ENCODE measurements at places on chromosomes 3 and 15. TPM values are rescaled to one million over a fixed set of nuclear protein-coding genes. Genes with fewer than 3 reads are reported as not detected.

- peak overlapping the region; percentile 87 for H3K4me3 ChIP-seq
- H3K4me1 ChIP-seq = peaks cover 50% of the 10 kb centered on the region
- peak; percentile 72 for DNase-seq
- H3K27ac ChIP-seq = peak overlapping the region; percentile 90
- peaks cover 39% of the 10 kb centered on the region for H3K36me3 ChIP-seq
Measured at GRCh38 chr15:90388462-90389380, 679 bp downstream of the IQGAP1 start.

DNA sequence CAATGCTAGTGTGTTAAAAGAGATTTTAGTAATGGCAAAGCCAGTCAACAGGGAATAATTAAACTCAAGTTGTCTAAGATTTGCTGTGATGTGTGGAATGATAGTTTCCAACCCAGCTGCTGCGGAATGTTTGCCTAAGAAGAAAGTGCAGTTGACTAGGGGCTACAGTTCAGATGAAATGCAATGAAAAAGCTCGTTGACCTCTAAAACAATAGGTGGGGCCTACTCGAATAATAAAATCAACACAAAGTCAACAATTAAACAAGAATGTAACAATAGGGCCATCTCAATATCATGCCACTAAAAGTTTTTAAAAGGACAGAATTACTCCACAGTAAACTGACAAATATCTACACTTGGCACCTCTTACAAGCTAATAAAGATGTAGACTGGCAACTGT is 484.2 kb downstream of the MECOM start:
- DNase-seq = no peak
- no peak overlapping the region for H3K27ac ChIP-seq
- H3K27me3 ChIP-seq = no peaks in the 10 kb centered on the region
- no peaks in the 10 kb centered on the region for H3K4me1 ChIP-seq
- no peaks in the 10 kb centered on the region for H3K36me3 ChIP-seq

GRCh38 chr3:181901626-181902025 is 189.9 kb downstream of the SOX2 start:
- no peak for DNase-seq
- no peaks in the 10 kb centered on the region for H3K27me3 ChIP-seq
- no peaks in the 10 kb centered on the region for H3K36me3 ChIP-seq
- no peak overlapping the region for H3K27ac ChIP-seq

Gene CCRL2
- total RNA-seq = 1.0 TPM

Gene OR5H6
- total RNA-seq = not detected

Gene FBXO40
- not detected for total RNA-seq

DNA sequence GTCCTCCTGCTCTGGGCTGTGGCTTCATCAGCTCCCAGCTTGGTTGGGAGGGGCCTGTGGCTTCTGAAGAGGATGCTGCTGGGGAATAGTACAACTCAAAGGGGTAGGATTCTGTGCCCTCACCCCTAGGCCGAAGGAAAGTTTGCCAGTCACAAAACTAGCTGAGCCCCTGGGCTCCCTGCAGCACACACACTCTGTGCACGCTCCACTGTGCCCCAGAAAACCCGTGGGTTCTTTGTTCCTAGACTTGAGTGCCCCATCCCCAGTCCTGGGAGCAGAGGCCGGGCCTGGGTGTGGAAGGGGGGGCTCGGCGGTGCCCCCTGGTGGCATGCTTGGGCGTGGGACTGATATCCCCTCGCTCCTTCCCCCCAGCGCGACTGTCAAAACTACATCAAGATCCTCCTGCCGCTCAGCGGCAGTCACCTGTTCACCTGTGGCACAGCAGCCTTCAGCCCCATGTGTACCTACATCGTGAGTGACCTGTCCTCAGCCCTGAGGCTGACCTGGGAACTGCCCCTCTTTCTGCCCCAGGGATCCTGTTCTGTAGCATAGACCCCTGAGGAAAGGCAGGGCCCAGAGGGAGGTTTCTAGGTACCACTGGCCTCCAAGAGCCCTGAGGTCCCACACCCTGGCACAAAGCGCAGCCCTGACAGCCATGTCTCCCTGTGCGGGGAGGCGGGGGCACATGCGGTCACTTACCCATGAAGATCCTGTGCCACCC is 14.2 kb downstream of the CIB1 start:
- no peaks in the 10 kb centered on the region for H3K27me3 ChIP-seq
- H3K4me3 ChIP-seq = no peak overlapping the region
- no peak overlapping the region for H3K27ac ChIP-seq
- peak; percentile 76 for DNase-seq
- H3K36me3 ChIP-seq = peaks cover 3% of the 10 kb centered on the region
- peaks cover 2% of the 10 kb centered on the region for H3K4me1 ChIP-seq

DNA sequence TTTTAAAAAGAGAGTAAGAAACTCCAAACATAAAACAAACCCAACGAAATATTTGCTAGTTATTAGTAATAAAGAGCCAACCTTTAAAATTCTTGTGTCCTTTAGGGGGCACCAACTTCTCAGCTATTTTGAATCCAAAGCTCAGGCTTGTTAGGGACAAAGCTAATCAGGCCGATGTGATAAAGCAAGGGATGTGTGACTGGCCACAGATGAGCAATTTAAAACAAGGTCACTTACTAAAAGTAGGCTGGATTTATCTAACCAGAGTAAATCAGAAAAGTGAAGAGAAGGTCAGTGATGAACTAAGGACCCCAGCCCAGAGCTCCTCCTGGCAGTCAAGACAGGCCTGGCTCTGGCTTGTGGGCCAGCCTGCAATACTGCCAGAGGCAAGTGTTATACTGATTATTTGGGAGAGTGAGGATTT is 108.5 kb downstream of the CYP19A1 start:
- H3K4me3 ChIP-seq = no peak overlapping the region
- no peak overlapping the region for H3K27ac ChIP-seq
- H3K27me3 ChIP-seq = peaks cover 12% of the 10 kb centered on the region
- DNase-seq = no peak

DNA sequence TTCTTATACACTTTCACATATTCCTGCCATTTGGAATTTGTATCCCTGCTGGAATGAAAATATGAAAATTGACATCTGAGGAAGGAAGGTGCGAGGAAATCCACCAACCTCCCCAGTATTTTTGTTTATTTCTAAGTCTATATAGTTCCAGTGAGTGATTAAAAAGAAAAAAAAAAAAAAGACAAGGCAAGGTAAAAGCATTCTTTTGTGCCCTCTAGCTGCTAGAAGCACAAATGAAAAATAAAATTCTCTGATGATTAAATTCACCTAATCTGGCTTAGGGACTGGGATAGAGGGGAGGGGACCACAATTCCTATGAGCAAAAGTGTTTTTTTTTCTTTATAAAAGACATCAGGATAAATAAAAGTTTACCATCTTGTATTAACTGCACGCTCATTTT is 370.9 kb downstream of the NR2F2 start:
- no peak for DNase-seq
- no peak overlapping the region for H3K4me3 ChIP-seq
- no peaks in the 10 kb centered on the region for H3K27me3 ChIP-seq
- no peaks in the 10 kb centered on the region for H3K36me3 ChIP-seq

- DNase-seq = no peak
- no peaks in the 10 kb centered on the region for H3K27me3 ChIP-seq
- no peak overlapping the region for H3K4me3 ChIP-seq
- no peak overlapping the region for H3K27ac ChIP-seq
Measured at GRCh38 chr15:58669108-58669507, 80.4 kb downstream of the ADAM10 start.

Gene SLC9A9
- 1.4 TPM for total RNA-seq

DNA sequence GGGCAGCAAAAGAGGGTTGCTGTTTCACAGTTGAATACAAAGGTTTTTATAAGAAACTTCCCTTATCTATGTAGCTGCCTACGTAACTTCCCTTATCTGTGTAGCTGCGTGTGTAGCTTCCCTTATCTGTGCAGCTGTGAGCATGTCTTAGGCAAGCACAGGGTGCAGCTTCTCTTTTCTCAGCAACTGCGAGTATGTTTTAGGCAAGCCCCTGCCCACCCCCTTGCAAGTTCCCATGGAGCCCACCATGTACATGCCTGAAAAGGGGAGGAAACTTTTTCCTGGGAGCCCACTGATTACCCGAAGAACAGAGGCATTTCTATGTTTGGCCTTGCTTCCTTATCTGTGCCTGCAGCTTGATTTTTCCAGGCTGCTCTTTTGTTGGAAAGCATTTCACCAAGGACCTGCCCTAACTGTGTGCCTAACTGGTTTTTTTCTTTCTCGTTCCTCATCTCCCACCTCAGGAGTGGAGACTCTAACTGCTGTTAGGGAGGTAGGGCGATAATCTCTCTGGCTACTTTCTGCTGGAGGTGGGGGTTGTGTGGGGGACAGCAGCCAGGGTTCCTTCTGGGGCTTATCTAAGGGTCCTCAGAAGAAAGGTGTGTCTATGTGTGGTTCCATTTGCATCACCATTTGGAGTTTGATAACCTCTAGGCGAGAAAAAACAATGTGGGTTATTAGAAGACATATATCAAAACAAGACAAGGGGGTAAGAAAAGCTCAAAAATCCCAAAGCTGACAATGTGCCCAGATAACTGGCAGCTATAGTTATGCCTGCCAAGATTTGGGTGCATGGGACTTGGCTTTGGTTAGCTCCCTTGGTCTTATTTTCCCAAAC is 26.0 kb downstream of the SORD start:
- H3K27me3 ChIP-seq = no peaks in the 10 kb centered on the region
- no peak overlapping the region for H3K27ac ChIP-seq
- H3K36me3 ChIP-seq = peaks cover 59% of the 10 kb centered on the region
- H3K4me3 ChIP-seq = no peak overlapping the region
- H3K4me1 ChIP-seq = no peaks in the 10 kb centered on the region
- no peak for DNase-seq

- H3K27ac ChIP-seq = no peak overlapping the region
- H3K4me1 ChIP-seq = peaks cover 27% of the 10 kb centered on the region
- peaks cover 3% of the 10 kb centered on the region for H3K36me3 ChIP-seq
- no peak overlapping the region for H3K4me3 ChIP-seq
- no peaks in the 10 kb centered on the region for H3K27me3 ChIP-seq
Measured at GRCh38 chr3:9930804-9931418, 2.7 kb upstream of the CRELD1 start.

GRCh38 chr3:97232393-97233034 is 418.1 kb downstream of the EPHA6 start:
- H3K4me3 ChIP-seq = no peak overlapping the region
- H3K27me3 ChIP-seq = no peaks in the 10 kb centered on the region
- DNase-seq = no peak

DNA sequence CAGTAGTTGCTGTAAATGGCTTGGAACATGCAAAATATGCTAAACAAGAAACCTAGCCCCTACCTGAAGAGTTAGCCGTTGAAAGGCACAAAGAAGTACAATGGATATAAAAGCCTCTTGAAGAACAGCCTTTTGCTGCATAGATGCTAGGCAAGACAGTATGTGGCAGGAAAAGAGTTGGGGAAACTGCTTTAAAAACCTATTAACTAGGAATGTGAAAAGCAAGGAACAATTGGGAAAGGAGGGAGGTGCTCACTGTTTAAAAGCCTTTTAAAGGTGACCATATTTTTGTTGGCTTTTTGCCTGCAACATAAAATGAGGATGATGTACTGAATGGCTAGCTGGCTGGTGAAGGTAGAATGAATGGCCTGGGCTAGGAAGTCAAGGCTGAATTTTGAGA is 24.5 kb upstream of the SOX2 start:
- DNase-seq = no peak
- peaks cover 32% of the 10 kb centered on the region for H3K27me3 ChIP-seq
- no peaks in the 10 kb centered on the region for H3K4me1 ChIP-seq
- no peaks in the 10 kb centered on the region for H3K36me3 ChIP-seq
- H3K4me3 ChIP-seq = no peak overlapping the region
- H3K27ac ChIP-seq = no peak overlapping the region

GRCh38 chr15:36363335-36363734 is 216.1 kb upstream of the CDIN1 start:
- H3K4me1 ChIP-seq = no peaks in the 10 kb centered on the region
- no peak overlapping the region for H3K27ac ChIP-seq
- DNase-seq = no peak
- H3K27me3 ChIP-seq = no peaks in the 10 kb centered on the region
- H3K36me3 ChIP-seq = no peaks in the 10 kb centered on the region

- DNase-seq = peak; percentile 71
- peaks cover 48% of the 10 kb centered on the region for H3K36me3 ChIP-seq
- H3K27ac ChIP-seq = peak overlapping the region; percentile 97
- H3K27me3 ChIP-seq = no peaks in the 10 kb centered on the region
- peak overlapping the region; percentile 87 for H3K4me3 ChIP-seq
Measured at GRCh38 chr15:31346367-31347066, 19.9 kb downstream of the KLF13 start.

DNA sequence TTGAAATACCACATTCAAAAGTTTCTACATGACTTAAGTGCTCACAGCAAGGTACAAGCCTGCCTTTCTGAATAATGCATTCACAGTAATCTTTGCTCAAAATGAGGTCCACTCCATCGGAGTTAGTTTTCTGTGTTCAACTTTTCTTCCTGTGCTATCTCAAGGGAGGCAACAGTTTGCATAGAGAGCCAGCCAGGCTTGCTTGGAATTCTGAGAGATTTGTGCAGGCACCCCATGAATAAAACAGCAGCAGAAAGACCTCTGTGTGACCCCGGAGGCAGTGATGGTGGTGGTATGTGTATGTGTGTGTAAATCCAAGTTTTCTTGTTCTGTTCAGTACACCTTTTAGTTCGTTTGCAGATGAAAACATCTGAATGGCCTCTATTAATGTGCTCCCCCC is 124.0 kb downstream of the ADAMTS9 start:
- no peak overlapping the region for H3K27ac ChIP-seq
- no peaks in the 10 kb centered on the region for H3K36me3 ChIP-seq
- no peaks in the 10 kb centered on the region for H3K4me1 ChIP-seq
- DNase-seq = no peak

Gene PARP6
- 41.4 TPM for total RNA-seq

GRCh38 chr3:127197300-127198189 is 4.6 kb downstream of the PRR23E start:
- no peaks in the 10 kb centered on the region for H3K4me1 ChIP-seq
- no peak overlapping the region for H3K4me3 ChIP-seq
- no peak for DNase-seq
- H3K36me3 ChIP-seq = no peaks in the 10 kb centered on the region

Gene BNC1
- total RNA-seq = not detected

- H3K36me3 ChIP-seq = no peaks in the 10 kb centered on the region
- H3K27me3 ChIP-seq = peaks cover 11% of the 10 kb centered on the region
- H3K4me1 ChIP-seq = no peaks in the 10 kb centered on the region
- DNase-seq = no peak
Measured at GRCh38 chr3:140288595-140288994, 353.6 kb downstream of the CLSTN2 start.

DNA sequence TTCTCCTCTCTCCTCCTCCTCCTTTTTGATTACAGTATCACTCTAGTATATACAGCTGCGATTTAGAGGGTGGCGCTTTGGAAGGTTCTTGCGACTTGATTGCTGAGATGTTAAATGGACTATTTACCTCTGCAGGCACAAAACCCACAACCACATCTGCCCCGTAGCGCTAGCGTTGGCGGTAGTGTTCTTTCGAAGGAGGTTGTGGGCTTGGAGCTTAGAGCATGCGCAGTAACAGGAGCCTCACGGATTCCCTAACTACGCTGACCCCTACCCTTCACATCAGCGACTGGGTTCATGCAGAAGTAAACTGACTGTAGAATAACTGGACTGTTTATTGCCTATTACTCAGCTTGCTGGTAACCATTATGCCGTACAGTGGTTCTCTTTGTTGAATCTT is 58.0 kb downstream of the CGGBP1 start:
- H3K4me1 ChIP-seq = peaks cover 19% of the 10 kb centered on the region
- no peaks in the 10 kb centered on the region for H3K36me3 ChIP-seq
- H3K27ac ChIP-seq = no peak overlapping the region
- DNase-seq = peak; percentile 48
- H3K4me3 ChIP-seq = peak overlapping the region; percentile 9
- no peaks in the 10 kb centered on the region for H3K27me3 ChIP-seq

GRCh38 chr15:98421419-98422129 is 226.8 kb upstream of the IGF1R start:
- peaks cover 4% of the 10 kb centered on the region for H3K4me1 ChIP-seq
- no peaks in the 10 kb centered on the region for H3K36me3 ChIP-seq
- no peak overlapping the region for H3K4me3 ChIP-seq
- H3K27ac ChIP-seq = no peak overlapping the region
- peak; percentile 77 for DNase-seq
- peaks cover 38% of the 10 kb centered on the region for H3K27me3 ChIP-seq

Gene ATP2C1
- total RNA-seq = 48.5 TPM
